DMS153 (cell line): ENCODE measurements at places on chromosomes 13 and 19.

DNA sequence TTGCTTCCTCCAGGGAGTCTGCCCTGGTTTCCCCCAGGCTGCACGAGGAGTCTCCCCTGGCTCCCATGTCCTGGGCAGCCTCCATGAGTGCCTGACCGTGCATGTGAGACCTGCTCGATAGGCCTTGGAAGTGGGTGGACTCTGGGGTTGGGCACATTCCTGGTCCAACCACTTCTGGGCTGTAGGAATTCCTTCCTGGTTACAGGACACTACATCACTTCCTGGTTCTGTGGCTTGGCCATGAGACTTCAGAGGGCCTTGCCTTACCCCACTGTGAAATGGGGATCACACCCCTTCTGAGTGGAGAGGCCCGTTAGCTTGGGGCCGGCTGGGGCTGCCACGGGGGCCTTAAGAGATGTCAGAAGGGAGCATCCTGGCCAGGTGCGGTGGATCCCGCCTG is 4.0 kb upstream of the ZNF628 start:
- no peak for DNase-seq

DNA sequence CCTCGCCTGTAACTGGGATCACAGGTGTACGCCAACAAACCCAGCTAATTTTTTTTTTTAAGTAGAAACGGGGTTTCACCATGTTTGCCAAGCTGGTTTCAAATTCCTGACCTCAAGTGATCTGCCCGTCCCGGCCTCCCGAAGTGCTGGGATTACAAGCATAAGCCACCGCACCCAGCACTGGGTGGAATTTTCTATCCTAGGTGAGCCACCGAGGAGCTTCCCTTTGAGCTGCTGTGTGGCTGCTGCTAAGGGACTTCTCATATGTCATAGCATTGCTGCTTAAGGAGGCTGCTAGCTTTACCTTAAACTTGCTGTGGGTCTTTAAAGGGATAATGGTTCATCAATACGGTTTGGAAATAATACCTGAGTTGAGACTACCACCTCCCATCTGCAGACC is 2.9 kb upstream of the AMER2 start:
- no peak for DNase-seq

GRCh38 chr19:863315-863620 is 3.8 kb downstream of the CFD start:
- DNase-seq, result no peak

DNA sequence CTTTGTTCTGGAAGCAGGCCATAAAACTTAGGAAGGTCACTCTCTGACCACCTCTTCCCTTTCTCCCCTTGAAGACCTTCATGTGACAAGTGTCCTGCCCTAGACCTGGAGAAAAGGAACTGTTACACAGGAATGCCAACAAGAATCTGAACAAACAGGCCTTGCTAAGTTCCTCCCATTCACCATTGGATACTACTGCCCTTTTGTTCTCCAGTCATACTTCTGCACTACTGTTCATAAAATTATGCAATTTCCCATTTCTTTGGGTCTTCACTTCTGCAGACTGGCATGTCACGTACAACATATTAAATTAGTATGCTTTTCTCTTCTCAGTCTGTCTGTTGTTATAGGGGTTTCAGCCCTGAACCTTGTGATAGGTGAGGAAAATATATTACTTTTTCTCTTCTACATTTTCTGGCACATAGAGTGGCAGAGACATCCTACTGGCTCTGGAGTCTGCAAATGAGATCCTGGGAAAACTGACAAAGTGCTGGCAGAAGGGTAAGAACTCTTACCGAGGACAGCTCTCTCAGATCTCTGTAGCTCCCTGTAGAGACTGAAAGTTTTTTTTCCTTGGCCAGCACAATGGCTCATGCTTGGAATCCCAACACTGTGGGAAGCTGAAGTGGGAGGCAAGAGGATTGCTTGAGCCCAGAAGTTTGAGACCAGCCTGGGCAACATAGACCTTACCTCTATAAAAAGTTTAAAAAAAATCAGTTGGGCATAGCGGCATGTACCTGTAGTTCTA is 87.6 kb upstream of the SPRY2 start:
- no peak for DNase-seq
